HFF-Myc (cell line): ENCODE measurements at places on chromosomes 11 and 22.

DNA sequence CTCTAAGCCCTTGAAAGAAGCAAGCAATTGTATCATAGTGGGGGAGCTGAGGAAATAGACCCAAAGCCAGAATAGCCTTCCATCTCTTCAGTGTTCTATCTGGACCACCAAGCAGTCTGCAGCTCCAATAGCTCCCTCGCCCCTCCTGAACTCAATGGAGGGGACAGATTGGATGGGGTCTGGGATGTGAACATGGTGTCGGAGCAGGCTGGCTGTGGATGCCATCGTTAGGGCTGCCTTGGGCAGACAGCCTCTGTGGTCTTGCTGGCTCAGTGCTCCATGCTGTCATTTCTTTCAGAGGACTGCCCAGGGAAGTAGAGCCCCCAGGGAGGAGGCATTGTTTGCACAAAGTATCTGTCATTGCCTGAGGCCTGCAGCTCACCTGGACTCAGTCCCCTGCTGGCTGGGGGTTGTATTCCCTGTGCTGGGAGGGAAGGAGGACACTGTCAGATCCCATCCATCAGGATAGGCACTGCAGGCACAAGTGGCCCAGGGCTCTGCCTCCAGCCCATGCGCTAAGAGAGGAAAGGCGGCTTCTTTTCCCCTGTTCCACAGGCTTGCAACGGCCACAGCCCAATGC, 537.7 kb downstream of the BUD13 start:
- DNase-seq, result no peak

DNA sequence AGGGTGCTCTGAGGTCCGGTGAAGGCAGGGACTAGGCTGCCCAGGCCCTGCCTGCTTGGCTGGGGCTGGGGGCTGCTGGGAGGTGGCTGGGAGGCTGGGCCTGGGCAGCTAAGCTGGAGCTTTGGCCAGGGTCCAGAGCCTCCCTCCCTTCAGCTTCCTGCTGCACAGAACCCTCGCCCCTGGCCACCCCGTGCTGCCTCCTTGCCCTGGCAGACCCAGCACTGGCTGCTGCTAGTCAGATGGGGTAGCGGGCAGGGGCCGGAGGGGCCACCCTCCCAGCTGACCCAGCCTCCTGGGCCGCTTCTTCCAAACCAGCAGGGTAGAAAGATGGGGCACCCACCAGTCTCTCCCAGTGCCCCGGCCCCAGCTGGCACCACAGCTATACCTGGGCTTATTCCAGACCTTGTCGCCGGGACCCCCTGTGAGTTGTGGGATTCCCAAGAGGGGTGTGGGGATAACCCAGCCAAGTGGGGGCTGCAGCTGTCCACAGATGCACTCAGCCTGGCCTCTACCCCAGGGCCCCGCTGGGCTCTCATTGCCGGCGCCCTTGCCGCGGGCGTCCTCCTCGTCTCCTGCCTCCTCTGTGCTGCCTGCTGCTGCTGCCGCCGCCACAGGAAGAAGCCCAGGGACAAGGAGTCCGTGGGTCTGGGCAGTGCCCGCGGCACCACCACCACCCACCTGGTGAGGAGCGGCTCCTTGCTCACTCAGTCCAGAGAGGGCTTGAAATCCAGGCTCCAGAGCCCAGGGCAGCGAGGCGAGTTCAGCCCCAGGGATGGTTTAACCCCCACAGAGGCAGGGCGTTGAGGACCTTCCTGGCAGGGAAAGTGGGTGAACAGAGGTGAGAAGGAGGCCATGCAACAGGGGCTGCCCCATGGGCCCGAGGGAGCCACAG, at the start of gene SYT8:
Gene SYT8, plus strand, starts transcription at position 212 of the 892 bp plus-strand sequence. Its CDS starts 116 bp downstream, at position 328.
- no peak for DNase-seq

GRCh38 chr11:128397362-128397761, 190.0 kb downstream of the ETS1 start:
- no peak for DNase-seq

DNA sequence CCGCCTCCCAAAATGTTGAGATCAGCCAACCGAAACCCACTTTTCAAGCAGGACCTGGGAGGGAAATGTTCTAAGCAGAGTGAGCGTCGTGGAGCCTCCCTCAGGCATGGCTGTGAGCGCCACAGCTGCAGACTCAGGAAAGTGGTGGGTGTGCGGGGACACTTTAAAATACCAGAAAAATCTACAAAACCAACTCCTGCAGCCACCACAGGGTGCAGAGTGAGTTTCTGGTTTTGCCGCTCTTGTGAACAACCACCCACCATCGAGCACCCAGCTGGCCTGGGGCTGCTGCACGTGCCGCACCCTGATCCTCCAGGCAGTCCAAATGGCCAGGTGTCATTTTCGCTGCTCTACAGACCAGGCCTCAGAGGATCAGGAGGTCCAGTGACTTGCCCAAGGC, 46.9 kb downstream of the CELSR1 start:
- no peak for DNase-seq

- no peak for DNase-seq
Observed at GRCh38 chr11:93843906-93844305, 6.5 kb downstream of the VSTM5 start.

- no peak for DNase-seq
Observed at GRCh38 chr11:100691896-100692653, 5.0 kb downstream of the ARHGAP42 start.

- no peak for DNase-seq
Observed at GRCh38 chr11:129973809-129974208, 28.8 kb downstream of the PRDM10 start.

GRCh38 chr11:64842851-64843685, 1.4 kb downstream of the CDC42BPG start:
- no peak for DNase-seq

DNA sequence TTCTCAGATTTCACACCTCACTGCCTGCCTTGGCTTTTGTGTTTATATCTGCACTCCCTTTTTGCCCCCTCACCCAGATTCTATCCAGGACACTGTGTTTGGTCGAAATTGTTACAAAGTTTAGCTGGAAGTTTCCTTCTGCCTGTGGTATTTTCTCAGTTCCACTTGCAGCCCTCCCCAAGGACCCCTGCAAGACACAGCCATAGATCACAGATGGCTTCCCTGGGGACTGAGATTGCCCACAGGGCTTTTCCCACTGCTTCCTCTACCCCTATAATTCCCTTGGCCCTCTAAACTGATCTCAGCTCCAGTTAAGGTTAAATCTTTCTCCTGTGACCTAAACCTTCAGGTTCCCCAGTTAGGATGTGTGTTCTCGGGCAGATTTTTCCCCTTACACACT, 146.1 kb upstream of the C11orf87 start:
- DNase-seq, result no peak

GRCh38 chr22:35452810-35453743, 53.1 kb downstream of the MCM5 start:
- DNase-seq, result no peak

DNA sequence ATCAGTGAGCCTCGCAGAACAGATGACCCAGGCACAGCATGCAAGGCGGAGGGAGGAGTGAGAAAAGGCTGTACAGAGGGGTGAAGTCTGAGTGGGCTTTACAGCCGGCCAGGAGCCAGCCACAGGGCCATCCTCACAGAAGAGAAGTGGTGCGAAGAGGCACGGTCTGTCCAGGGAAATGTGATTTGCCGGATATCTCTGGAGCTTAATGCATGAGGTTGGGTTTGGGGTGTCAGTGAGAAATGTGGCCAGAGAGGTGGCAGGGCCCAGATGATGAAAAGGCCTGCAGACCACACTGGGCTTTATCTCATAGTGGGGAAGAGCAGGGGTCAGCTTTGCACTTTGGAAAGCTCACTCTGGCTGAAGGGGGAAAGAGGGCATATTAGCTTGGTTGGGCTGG, 255.2 kb downstream of the BUD13 start:
- DNase-seq, result no peak

- no peak for DNase-seq
Observed at GRCh38 chr11:59480359-59480758, 7.2 kb downstream of the OR4D10 start.

DNA sequence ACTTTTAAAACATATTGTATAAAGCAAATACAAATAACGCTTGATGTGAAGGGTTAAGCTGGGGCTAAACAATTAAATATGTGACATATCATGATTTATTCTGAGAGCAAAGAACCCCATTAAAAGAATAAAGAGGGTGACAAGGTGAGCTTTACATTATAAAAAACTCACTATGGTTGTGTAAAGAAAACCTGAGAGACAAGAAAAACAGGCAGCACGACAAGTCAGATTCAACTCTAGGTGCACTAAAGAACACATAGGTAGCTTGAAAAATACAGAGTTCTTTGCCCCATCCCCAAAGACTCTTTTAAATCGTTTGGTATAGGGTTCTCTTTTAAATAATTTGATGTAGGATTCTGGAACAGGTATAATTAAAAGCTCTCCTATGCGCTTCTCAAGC, 63.5 kb downstream of the LUZP2 start:
- DNase-seq, result no peak

- DNase-seq, result no peak
Observed at GRCh38 chr22:26023104-26023775, 146.0 kb upstream of the SEZ6L start.

DNA sequence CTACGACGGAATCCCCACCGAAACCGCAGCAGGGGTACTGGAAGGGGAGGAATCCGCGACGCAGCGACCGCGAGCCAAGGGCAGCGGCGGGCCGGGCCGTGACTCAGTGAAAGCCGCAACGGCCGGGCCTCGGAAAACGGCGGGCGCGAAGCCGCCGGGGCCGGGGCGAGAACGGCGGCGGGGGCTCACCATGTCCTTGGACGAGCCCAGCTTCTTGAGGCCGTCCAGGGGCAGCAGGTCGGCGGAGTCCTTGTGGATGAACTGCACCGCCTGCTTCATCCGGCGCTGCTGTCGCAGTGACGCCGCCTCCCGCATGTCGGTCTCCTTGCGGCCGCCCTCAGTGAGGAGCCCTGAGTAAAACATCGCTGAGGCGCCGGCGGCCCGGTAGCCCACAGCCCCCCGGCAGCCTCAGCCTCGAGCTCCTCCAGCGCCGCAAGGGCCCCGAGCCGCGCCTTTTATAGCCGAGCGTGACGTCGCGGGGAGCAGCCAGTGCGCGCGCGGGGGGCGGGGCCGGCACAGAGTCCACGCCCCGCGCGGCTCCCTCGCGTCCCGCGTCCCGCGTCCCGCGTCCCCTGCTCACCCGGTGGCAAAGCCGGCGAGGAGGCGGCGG, at the start of gene NRIP3:
Gene NRIP3, minus strand, starts transcription at position 429 of the 610 bp plus-strand sequence. Its CDS starts 66 bp downstream, at position 363.
- no peak for DNase-seq

GRCh38 chr22:38218661-38219622, 17.1 kb downstream of the MAFF start:
- peak; percentile 75 for DNase-seq
